IMR-90 (cell line): ENCODE measurements at places on chromosomes 7 and 10.

DNA sequence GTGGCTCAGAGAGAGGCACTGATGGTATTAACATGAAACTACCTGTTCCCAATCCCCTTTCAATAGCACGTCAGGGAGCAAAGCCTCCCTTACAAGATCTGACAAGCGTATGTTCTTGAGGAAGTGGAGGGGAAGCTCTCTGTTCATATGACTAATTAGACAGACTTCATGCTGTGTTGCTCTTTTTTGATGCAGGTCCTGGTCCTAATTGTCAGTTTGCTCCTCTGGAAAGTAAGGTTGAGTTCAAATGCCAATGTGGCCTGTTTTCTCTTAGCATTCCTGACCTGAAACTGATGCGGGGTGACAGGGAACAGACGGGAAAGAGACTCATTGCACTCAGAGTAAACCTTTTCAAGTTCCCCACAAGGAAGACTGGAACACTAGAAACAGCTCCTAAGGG lies 27.0 kb upstream of the TBX20 start:
- H3K27me3 ChIP-seq, result no peaks in the 10 kb centered on the region
- H3K4me1 ChIP-seq, result no peaks in the 10 kb centered on the region
- H3K27ac ChIP-seq, result no peak overlapping the region
- H3K4me3 ChIP-seq, result no peak overlapping the region
- DNase-seq, result no peak

DNA sequence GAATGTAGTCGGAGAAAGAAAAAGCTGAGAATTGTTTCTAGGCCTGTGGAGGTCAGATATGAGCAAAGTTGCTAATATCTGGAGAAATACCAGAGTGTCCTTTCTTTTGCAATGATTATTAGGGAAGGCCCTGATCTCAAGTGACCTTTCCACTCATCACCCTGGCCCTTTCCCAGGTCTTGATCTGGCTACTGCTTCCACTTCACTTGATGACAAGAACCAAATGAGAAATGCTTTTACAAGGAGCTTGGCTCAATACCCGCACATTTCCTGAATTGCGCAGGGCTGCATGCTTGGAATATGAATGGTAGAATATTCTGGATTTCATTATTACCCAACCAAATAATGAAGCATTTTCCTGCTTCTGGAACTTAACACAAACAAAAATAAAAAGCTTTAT lies 104.6 kb downstream of the ITGB8 start:
- H3K4me1 ChIP-seq, result no peaks in the 10 kb centered on the region
- no peaks in the 10 kb centered on the region for H3K36me3 ChIP-seq
- no peak for DNase-seq
- H3K27me3 ChIP-seq, result no peaks in the 10 kb centered on the region
- H3K4me3 ChIP-seq, result no peak overlapping the region

GRCh38 chr7:126778101-126778500 lies 474.6 kb downstream of the GRM8 start:
- H3K27ac ChIP-seq, result no peak overlapping the region
- no peaks in the 10 kb centered on the region for H3K27me3 ChIP-seq
- no peaks in the 10 kb centered on the region for H3K4me1 ChIP-seq
- no peaks in the 10 kb centered on the region for H3K36me3 ChIP-seq
- H3K4me3 ChIP-seq, result no peak overlapping the region

GRCh38 chr7:123665896-123666295 lies 10.2 kb downstream of the LMOD2 start:
- no peak overlapping the region for H3K27ac ChIP-seq
- no peak for DNase-seq

GRCh38 chr7:108286290-108286904 lies 156.2 kb upstream of the LAMB4 start:
- DNase-seq, result no peak
- no peak overlapping the region for H3K27ac ChIP-seq
- peaks cover 3% of the 10 kb centered on the region for H3K27me3 ChIP-seq
- H3K4me3 ChIP-seq, result no peak overlapping the region
- H3K4me1 ChIP-seq, result no peaks in the 10 kb centered on the region

GRCh38 chr10:43703286-43703685 lies 54.6 kb upstream of the ZNF32 start:
- no peaks in the 10 kb centered on the region for H3K36me3 ChIP-seq
- no peak for DNase-seq
- H3K27ac ChIP-seq, result no peak overlapping the region
- peaks cover 4% of the 10 kb centered on the region; the same call in 1 of the 2 replicates for H3K4me1 ChIP-seq
- H3K4me3 ChIP-seq, result no peak overlapping the region

DNA sequence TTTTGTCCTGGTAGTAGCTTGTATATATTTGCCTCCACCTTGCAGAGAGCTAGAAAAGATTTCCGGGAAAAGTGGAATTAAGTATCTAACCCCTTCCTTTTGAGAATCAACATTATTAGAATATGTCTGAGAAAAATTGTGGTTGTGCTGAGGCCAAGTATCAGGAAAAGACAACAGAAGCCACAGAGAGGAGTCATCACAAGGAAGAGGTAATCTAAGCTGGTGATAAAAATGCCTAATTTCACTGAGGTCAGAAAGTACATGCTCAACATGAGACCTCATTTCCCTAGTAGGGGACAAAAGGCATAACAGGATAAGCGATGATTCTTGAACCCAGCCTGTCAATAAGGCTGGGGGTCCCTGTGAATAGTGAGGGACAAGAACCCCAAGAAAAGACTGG lies 97.0 kb upstream of the PDE1C start:
- no peaks in the 10 kb centered on the region for H3K27me3 ChIP-seq
- peaks cover 8% of the 10 kb centered on the region for H3K4me1 ChIP-seq
- DNase-seq, result peak; percentile 4
- no peak overlapping the region for H3K27ac ChIP-seq
- no peaks in the 10 kb centered on the region for H3K36me3 ChIP-seq

DNA sequence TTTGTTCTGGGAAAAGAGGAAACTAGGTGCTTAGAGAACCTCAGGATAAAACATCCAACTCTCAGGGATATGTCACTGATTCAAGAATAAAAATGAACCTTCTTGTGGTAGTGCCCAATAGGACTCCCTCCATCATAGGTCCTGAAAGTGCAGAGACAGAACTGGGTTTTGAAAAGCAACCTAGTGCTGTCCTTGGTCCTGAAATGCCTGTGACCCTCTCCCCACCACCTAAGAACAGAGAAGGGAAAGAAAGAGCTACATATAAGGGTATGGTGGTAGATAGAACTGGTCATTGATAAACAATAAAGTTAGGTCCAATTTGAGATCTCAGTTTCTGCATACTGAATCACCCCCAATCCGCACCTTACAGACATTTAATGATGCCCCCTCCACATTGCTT lies 953.3 kb downstream of the XPNPEP1 start:
- no peak overlapping the region for H3K4me3 ChIP-seq
- H3K27me3 ChIP-seq, result no peaks in the 10 kb centered on the region
- H3K4me1 ChIP-seq, result no peaks in the 10 kb centered on the region

DNA sequence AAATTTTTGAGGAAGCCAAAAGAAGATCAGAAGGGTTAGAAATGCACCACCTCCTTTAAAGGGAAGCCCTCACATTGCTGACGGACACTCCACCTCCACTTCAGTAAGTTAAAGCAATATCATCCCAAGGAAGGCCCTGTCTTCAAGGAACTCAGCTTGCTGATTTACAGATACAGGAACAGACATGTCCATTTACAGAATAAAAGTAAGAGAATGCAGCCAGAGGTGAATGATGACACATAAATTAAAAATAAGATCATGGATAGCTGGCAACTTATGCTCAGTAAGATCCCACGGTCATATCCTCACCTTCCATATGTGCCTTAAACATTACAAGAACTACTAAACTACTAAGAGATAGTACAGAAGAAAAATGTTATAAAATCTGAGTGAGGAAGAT lies 20.4 kb downstream of the GRB10 start:
- no peaks in the 10 kb centered on the region for H3K36me3 ChIP-seq
- H3K27ac ChIP-seq, result no peak overlapping the region
- H3K27me3 ChIP-seq, result no peaks in the 10 kb centered on the region
- H3K4me1 ChIP-seq, result peaks cover 2% of the 10 kb centered on the region; the same call in 1 of the 2 replicates
- no peak for DNase-seq
- no peak overlapping the region for H3K4me3 ChIP-seq

DNA sequence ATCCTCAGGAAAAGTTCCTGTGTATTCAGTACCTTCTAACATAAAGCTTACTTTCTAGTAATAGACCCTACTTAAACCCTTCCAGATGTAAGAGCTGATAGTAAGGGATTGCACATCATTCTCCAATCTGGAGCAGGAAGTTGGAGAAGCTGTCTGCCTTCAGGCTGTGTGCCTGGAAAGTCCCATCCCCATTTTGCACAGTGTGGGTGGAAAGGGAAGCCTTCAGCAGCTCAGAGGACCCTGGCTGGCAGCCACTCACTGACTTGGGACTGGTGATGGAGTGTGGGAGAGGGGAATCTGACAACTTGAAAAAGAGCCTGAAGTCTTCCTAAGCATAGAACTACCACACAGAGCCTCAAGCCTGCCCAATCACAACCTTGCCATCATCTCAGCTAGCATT lies 164.1 kb upstream of the ADO start:
- peak; percentile 57 for DNase-seq
- H3K4me3 ChIP-seq, result no peak overlapping the region
- no peaks in the 10 kb centered on the region for H3K36me3 ChIP-seq
- H3K27ac ChIP-seq, result no peak overlapping the region
- H3K27me3 ChIP-seq, result no peaks in the 10 kb centered on the region
- H3K4me1 ChIP-seq, result peaks cover 4% of the 10 kb centered on the region; the same call in 1 of the 2 replicates

- no peak overlapping the region for H3K27ac ChIP-seq
- no peak for DNase-seq
- H3K4me3 ChIP-seq, result no peak overlapping the region
- H3K27me3 ChIP-seq, result no peaks in the 10 kb centered on the region
- peaks cover 10% of the 10 kb centered on the region for H3K4me1 ChIP-seq
- no peaks in the 10 kb centered on the region for H3K36me3 ChIP-seq
These were observed 250.7 kb upstream of the ZNF32 start for GRCh38 chr10:43899224-43899959.

GRCh38 chr10:52609071-52609470 lies 163.5 kb downstream of the MBL2 start:
- no peaks in the 10 kb centered on the region for H3K27me3 ChIP-seq
- H3K36me3 ChIP-seq, result no peaks in the 10 kb centered on the region
- DNase-seq, result peak; percentile 15
- no peak overlapping the region for H3K27ac ChIP-seq
- no peak overlapping the region for H3K4me3 ChIP-seq

DNA sequence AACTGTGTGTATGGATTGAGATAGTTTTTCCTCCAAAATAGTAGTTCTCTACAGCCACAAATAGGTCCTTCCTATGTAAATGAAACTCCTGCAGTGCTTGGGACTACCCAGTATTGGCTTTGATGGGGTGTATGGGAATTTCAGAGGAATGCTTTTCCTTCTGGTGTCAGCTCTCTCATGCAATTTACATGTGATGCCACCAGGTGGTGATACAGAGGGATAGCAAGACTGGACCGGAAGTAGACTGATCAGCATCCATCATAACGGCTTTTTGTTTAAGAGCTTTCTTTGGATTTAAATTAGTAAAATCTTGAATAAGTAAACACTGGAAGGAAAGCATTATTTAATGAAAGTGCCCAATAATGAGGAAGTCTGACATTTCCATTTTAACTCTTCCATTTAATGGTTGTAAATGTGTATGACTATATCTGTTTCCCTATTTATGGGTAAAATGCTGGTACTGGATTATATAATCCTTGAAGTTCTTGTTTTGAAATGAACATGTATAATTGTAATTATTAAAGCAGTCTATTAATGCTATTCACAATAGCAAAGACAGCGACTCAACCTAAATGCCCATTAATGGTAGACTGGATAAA lies 22.7 kb downstream of the DYNC1I1 start:
- H3K27me3 ChIP-seq, result no peaks in the 10 kb centered on the region
- no peak overlapping the region for H3K4me3 ChIP-seq
- peak; percentile 30 for DNase-seq
- no peaks in the 10 kb centered on the region for H3K36me3 ChIP-seq
- no peak overlapping the region for H3K27ac ChIP-seq

DNA sequence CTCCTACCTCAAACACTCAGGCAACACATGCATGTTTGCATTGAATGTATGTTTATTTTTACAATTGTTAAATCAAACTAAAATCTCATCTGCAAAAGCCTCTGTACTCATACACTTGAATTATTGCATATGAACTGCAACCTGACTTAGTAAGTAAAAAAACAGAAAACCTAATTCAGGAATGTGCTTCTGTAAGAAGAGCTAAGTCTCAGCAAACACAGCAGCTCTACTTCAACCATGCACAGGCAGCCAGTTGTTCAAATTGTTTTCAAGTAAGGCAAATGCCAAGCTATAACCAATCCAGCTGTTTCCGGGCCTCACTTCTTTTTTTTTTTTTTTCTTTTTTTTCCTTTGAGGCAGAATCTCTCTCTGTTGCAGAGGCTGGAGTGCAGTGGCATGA lies 93.5 kb upstream of the MALRD1 start:
- H3K27me3 ChIP-seq, result no peaks in the 10 kb centered on the region
- H3K27ac ChIP-seq, result no peak overlapping the region
- peaks cover 3% of the 10 kb centered on the region; the same call in 1 of the 2 replicates for H3K4me1 ChIP-seq
- no peak overlapping the region for H3K4me3 ChIP-seq
- H3K36me3 ChIP-seq, result no peaks in the 10 kb centered on the region

DNA sequence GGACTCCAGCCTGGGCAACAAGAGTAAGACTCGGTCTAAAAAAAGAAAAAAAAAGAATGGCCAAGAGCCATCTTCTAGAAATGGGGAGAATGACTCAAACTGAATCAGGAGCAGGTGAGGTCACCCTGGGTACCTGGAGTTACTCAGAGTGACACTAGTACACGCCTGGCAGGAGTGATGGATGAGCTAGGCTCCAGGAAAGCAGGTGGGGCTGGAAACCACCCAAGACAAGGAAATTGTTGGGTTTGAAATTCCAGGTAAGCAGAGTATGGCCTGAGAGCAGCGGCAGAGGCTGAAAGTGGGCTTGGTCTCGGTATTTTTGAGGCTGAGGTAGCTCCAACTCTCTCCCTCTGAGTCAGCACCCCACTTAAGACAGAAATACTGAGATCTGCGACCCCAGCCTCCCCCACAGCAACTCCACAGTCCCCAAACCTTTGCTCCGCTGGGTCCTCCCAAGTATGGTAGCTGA lies 18.5 kb downstream of the DDIT4 start:
- no peak for DNase-seq
- H3K27ac ChIP-seq, result no peak overlapping the region
- H3K4me3 ChIP-seq, result no peak overlapping the region
- no peaks in the 10 kb centered on the region for H3K27me3 ChIP-seq
- H3K4me1 ChIP-seq, result peaks cover 4% of the 10 kb centered on the region

DNA sequence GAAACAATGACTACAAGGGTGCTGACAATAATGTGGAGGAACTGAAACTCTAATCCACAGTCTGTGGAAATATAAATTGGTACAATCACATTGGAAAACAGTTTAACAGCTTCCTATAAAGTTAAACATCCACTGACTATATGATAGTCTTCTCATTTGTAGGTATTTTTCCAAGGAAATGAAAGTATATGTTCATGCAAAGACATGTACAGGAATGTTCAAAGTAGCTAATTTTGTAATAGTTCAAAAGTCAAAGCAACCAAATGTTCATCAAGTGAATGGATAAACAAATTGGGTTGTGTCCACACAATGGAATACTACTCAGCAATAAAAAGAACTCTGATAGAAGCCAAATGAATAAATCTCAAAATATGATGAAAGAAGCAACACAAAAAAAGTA lies 626.0 kb upstream of the IGFBP3 start:
- no peak overlapping the region for H3K27ac ChIP-seq
- no peaks in the 10 kb centered on the region for H3K36me3 ChIP-seq
- DNase-seq, result no peak
- no peak overlapping the region for H3K4me3 ChIP-seq
